ENCODE measurements at places on chromosomes 6 and 20.
A peak's percentile ranks its signal among the peaks of the same experiment; 100 is the strongest.

GRCh38 chr20:16552015-16552414 lies 21.2 kb downstream of the KIF16B start:
- no peak for DNase-seq

DNA sequence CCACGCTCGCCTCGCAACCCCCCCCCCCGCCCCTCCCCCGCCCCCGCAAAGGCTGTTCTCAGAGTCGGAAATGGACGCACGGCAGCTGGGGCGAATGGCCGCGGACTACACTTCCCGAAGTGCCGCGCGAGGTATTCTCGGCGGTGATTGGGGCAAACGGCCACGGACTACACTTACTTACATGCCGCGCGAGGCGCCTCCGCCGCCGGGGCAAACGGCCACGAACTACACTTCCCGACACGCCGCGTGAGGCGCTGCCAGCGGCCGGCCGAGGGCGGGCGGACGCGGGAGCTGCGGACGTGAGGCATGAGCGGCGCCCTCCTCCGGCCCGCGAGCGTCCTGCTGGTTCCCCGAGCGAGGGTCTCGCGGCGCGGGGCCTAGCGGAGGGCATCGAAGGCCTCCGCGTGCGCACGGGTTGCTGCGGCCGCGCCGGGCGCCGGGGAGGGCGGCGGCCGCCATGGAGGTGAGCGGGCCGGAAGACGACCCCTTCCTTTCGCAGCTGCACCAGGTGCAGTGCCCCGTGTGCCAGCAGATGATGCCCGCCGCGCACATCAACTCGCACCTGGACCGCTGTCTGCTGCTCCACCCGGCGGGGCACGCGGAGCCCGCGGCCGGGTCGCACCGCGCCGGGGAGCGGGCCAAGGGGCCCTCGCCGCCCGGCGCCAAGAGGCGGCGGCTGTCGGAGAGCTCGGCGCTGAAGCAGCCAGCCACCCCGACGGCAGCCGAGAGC lies at the start of gene WRNIP1:
WRNIP1 (plus strand) TSS at position 228 of the 730 bp plus-strand sequence; CDS start at position 458, 230 bp downstream.
- peak; percentile 98 for DNase-seq

GRCh38 chr6:34132486-34133185 lies 13.3 kb downstream of the GRM4 start:
- DNase-seq, result no peak

DNA sequence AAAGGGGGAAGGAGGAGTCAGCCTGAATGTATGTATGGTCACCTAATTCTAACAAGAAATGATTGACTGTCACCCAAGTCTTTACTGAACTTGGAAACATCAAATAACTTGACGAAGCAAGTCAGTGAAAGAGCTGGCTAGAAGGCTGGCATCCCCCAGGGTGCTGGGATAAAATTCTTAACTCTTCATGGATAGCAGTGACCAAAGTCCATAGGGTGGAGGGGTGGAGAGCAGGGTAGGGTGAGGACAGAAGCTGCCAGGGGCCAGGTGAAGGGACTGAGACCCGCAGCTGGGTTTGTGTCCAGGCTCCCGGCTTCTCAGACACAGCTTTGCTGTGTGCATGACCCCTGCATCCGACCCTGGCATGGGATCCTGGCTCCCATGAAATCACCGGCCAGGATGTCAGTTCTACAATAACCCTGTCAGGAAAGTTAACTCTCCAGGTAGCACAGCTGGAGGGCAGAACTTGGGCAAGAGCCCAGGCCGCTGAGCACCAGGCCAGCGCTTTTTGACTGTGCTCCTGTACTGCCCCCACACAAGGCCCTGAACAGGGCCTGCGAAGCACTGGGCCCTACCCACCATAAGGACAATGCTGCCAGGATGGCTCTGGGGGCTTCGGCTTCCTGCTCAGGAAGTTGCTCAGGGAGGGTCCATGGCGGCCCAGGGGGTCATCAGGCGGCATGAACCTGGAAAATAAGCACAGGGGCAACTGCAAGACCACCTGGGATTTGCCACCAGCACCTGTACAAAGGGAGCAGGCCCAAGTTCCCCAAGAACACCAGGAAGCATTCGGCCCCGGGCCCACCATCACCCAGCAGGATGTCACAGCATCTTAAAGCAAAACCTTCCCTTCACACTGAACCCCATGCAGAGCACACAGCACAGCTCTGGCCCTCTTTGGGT lies 32.5 kb downstream of the ZC3H12D start:
- DNase-seq, result no peak

DNA sequence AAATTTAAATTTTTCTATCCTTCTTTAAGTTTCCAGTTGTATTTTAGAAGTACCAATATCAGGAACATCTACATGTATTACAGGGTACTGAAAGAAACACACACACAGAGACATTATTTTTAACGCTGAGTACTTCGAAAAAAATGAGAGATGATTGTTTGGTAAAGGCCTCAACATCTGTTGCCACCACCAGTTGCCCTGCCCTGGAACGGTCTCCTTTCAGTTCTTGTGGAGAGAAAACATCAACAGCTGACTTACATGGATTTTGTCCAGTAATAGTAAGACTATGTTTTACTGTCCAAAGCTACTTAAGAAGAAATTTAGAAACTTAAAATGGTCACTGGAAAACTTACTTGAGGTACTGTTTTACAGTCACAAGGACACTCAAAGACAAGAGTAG lies 16.7 kb downstream of the HMGCLL1 start:
- no peak for DNase-seq

DNA sequence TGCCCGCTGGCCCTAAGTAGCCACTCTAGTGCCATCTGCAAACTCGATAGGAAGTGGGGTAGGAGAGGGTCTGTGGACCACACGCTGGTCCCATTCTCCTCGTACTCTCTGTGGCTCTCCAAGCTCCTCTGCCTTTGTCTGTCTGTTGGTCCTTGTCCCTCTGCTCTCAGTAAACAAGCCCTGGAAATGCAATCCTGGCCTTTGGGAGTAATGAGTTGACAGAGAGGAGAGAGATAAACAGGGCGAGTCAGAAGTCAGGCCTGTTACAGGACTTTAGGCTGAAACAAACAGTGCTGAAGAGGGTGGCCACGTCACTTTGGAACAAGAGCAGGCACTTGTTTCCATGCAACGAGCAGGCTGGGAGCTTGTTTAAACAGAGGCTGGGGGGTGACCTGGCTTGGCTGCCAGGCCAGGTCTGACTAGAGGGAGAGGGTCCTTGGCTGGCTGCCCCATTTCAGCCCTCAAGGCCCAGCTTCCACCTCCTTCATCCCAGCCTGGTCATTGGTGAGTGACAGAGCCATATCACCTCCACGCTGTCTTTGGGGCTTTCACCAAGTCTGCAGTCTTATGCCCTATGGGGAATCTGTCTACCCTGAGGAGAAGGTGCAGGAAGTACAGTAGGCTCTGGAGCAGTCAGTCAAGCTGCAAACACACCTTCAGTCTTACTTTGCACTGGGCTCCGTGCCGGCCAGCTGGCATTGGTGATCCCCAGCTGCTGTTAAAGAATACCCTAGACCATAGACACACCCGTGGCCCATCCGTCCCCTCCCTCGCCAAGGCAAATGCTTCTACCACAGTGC lies 22.6 kb downstream of the FOXP4 start:
- DNase-seq, result no peak

- no peak for DNase-seq
Observed at GRCh38 chr20:37190354-37191112, 11.2 kb upstream of the MROH8 start.

DNA sequence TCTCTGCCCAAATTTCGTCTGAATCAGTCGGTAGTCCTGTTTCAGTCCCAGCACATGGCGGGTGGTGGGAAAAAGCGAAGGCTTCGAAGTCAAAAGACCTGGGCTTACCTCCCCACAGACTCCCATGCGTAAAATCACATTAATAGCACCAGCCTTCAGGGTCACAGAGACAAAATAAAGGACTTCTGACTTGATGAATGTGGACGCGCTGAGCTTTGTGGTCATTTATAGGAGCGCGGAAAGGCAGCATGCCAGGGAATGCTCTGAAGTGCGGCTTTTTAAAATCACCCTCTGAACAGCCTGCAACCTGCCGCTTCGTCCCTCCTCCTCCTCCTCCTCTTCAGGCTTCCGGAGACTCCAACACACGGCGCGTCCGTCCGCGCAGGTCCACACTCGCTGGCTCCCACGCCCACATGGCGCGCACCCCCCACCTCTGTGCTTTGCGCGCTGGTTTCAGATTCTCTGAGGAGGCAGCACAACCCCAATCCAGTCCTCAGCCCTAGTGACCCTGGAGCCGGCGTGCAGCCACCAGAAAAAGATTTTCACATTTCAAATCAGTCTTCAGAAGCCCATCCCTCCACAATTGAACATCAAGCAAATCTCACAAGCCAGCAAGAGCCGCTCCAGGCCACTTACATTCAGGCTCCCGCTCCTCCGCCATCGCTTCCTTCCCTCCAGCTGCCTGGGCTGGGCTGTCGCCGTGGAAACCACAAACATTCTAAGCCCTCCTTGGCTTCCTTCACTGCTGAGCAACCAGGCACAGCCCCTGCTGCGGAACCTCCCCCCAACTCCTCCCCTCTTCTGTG lies at the start of gene C6orf118:
C6orf118 (minus strand) TSS at position 680 of the 806 bp plus-strand sequence; CDS start at position 661, 19 bp downstream.
- DNase-seq, result peak; percentile 93

- no peak for DNase-seq
Observed at GRCh38 chr6:113558966-113559365, 298.2 kb upstream of the MARCKS start.

- DNase-seq, result no peak
Observed at GRCh38 chr20:51889466-51889865, 87.1 kb upstream of the SALL4 start.

DNA sequence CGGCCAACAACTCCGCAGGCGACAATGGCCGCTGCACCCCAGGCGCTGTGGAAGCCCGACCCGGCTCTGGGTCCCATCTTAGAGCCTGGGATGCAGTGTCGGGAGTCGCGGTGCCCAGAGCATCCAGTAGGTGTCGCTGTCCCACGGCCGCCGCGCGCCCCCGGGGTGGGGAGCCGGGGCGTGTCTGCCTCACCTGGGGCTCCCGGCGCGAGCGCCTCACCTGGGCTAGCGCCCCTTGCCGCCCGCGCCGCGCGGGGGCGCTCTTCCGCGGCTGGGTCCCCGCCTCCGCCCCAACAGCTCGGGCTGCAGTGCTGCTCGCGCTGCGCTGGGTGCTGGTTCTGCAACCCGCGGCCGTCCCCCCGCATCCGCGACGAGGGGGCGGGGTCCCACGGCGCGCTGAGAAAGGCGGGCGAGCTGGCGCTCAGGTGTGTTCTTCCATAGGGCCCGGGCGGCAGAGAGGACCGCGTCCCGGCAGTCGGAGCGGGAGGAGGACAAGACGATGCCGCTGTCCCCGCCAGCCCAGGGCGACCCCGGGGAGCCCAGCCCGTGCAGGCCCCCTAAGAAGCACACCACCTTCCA lies at the start of gene CRYBG1:
CRYBG1 (plus strand) TSS at position 308 of the 579 bp plus-strand sequence; CDS start at position 500, 192 bp downstream.
- peak; percentile 63 for DNase-seq

Data from left kidney (tissue), 8 donors.